Midbrain (tissue), 1 donor: ENCODE measurements at places on chromosomes 6 and 20.

DNA sequence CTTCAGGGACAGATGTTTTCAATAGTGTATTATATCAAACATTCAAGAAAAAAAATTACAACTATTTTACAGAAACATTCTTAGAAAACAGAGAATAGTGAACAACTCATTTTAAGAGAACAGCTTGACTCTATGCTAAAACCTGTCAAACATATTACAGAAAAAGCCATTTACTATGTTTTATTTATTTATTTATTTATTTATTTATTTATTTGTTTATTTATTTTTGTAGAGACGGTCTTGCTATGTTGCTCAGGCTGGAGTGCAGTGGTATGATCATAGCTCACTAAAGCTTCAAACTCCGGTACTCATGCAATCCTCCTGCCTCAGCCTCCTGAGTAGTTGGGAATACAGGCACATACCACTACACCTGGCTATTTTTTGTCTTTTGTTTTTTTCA, 317.9 kb upstream of the HTR1E start:
- no peak for DNase-seq

DNA sequence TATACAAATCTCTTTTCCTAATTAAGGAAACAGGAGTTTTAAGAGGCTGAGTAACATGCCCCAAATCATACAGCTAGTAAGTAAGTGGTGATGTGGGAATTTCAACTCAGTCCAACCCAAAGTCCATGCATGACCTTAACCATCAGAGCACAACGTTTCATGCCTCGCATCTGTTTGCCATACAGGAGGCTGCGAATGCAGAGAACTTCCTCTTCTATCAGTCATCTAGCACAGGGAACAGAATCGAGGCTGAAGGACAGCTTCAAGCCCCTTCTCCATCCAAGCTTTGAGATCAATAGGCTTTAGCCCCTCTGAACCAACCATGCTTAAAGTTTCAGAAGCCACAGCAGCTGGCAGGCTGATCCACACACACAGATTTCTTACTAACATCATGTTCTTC, 113.2 kb downstream of the MAFB start:
- no peak for DNase-seq

GRCh38 chr6:140264431-140264830, 890.0 kb upstream of the CITED2 start:
- DNase-seq, result no peak

- no peak for DNase-seq
Observed at GRCh38 chr20:39674842-39675241, 712.7 kb downstream of the DHX35 start.

GRCh38 chr6:15555101-15556038, 107.5 kb downstream of the DTNBP1 start:
- DNase-seq, result no peak

DNA sequence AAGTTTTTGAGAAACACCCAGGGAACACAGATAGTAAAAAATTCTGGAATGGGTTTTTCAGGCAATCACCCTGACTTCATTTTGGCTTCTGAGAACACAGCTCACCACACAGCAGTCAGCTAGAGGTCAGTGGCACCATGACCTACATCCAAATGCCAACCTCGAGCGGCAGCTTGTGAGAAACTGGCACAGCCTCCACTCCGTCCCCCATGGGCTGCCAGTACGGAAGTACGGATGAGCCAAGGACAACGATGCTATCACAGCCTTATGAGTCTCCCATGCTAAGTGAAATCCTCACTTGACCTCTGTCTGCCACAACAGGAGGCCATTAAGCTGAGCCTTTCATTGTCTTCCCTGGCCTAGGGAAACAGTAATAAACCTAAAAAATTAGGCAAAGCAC, 32.0 kb downstream of the KIF16B start:
- no peak for DNase-seq

DNA sequence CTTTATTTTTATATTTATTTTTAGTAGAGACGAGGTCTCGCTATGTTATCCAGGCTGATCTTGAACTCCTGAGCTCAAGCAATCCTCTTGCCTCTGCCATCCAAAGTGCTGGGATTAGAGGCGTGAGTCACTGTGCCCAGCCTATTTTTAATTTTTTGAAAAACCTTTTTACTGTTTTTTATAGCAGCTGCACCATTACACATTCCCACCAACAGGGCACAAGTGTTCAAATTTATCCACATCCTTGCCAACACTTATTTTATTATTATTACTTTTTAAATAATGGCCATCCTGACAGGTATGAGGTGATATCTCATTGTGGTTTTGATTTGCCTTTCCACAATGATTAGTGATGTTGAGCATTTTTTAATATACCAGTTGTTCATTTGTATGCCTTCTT, 42.5 kb downstream of the PACSIN1 start:
- DNase-seq, result no peak

- DNase-seq, result no peak
Observed at GRCh38 chr6:25414755-25415154, 135.6 kb downstream of the CARMIL1 start.

- DNase-seq, result no peak
Observed at GRCh38 chr6:49856282-49856681, 10.1 kb downstream of the CRISP1 start.

- no peak for DNase-seq
Observed at GRCh38 chr6:100980949-100981348, 99.8 kb upstream of the ASCC3 start.

GRCh38 chr20:53208110-53208832, 236.1 kb downstream of the TSHZ2 start:
- DNase-seq, result no peak

DNA sequence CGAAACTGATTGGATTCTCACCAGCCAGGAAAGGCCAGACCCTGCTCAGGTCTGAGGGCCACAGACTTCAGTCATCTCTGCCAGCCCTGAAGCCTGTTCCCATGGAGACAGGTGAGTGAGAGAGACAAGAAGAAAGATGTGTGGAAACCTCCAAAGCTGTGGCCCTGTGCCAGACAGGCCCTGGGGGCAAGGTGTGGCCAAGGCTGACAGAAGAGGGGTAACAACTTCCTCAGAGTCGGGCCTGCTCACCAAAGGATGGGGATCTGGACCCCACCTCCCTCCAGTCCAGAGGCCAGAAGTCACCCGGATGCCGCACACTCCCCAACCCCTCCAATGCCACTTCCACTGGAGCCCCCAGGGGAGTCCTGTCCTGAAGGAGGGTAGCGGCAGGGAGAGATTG, 73.6 kb downstream of the MDGA1 start:
- no peak for DNase-seq

DNA sequence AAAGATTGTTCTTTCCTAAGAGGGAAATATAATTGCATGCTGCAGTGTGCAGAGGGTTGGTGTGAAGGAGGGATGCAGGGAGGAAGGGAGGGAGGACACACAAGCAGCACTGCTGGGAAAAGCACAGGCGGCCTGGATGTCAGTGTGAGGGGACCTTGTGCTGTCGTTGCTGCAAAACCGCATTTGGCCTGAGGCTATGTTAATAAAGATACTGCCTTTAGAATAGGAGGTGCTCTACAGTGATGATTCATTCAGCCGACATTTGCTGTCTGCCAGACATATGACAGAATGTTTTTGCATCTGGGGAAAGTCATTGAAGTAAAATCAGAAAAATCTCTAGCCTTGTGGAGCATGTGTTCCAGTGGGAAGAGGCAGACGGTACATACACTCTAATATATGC, 50.5 kb upstream of the TRIM26 start:
- DNase-seq, result no peak

DNA sequence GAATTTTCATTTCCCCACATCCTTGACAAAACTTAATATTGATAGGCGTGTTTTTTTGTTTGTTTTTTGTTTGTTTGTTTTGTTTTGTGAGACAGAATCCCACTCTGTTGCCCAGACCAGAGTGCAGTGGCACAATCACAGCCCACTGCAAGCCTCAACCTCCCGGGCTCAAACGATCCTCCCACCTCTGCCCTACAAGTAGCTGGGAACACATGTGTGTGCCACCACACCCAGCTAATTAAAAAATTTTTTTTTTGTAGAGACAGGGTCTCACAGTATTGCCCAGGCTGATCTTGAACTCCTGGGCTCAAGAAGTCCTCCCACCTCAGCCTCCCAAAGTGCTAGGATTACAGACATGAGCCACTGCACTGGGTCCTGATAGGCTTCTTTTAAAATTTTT, 9.2 kb downstream of the CEP57L1 start:
- DNase-seq, result no peak

DNA sequence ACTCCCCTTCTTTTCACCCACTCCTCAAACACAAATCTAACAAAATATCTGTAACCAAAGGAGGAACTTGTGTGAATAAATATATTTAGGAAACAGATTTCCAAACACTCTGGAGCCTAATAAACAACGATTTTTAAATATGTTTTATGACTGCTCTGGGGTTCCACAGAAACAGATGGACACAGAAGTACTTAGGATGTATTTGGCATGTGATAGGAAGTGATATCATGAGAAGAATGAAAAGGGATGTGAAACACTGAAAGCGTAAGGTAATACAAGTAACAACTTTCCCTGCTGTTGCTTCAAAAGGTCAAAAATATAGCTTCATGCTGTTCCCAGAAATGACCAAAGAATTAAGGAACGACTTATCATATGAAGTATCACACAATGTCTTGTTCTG, 26.1 kb upstream of the ENPP1 start:
- no peak for DNase-seq

DNA sequence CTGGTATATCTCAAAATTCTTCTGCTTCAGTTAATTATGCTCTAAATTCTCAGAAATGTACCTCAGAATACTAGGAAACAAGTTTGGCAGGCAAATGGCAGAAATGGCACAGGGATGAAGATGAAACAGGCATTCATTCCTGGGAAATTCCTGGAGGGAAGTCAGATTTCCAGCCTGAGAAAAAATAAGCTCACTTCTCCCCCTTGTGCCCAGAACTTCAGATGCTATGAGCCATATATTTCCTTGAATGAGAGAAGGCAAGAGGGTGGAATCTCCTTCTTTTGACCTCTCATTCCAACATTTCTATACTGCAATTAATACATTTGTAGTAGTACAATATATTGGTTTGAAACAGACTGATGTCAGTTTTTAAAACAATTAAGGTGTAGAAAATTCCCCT, 22.8 kb downstream of the RGS17 start:
- no peak for DNase-seq

GRCh38 chr20:62367136-62367632, at the start of gene LAMA5:
TSS of gene LAMA5 (minus strand) at chr20:62367312. CDS start at chr20:62367245, 67 bp downstream.
- DNase-seq, result no peak

GRCh38 chr6:16972535-16972934, 129.3 kb upstream of the STMND1 start:
- DNase-seq, result no peak

DNA sequence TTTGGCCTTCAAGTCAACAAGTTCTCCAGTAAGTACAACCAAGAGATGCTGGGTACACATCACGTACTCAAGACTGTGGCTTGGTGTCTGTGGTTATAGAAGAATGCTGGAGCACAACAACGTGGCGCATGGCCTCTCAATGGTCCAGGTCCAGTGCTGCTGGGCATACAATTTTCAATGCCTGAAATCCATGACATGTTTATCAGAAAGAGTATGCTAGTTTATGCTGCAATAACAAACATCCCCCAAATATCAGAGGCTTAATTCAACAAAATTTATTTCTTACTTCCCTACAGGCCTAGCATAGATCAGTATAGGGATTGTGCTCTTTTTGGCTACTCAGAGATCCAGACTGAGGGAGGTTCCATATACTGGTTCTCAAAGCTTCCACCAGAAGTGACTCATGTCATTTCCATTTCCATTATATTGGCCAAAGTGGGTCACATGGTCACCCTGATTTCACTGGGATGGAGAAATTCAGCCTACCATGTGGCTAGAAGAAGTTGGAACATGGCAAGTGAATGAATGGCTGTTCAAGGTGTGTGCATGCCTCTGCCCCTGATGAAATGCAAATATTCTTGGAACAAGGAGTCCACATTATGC, 33.3 kb upstream of the KIF16B start:
- DNase-seq, result no peak

GRCh38 chr6:30158475-30159040, 2.5 kb downstream of the TRIM10 start:
- no peak for DNase-seq

DNA sequence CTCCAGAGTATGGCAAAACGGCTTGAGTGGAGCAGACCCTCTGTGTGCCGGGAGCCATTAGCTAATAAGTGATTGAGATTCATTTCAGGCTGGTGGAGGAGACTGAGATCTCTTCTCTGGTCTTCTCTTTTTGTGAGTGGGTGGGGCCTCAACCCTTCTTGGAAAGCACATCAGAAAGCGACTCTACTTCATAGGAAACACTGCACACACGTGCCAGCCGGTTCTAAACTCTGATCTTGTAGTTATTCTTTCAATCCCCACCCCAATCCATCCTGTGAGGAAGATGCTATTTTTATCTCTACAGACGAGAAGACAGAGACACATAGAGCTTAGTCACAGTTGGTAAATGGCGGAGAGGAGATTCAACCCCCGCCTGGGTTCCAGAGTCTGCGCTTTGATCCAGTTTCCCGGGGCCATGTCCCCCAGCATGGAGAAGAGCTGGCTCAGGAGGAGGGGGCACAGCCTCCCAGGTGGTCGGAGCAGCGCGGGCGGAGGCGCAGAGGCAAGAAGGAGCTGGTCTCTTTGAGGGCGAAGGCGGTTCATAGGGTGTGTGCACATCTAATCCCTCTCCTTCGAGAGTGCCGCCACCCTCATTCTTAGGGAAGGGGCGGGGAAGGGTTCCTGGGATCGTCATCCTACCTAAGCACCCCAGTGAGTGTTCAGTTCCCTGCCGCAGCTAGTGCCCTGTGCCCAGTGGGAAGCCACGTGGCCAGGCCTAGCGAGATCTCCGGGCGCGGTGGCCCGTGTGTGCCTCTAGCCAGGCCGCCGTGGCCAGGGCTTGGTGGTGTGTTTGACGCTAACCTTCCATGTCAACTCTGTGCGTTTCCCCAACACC, 49.0 kb upstream of the TAGAP start:
- DNase-seq, result no peak

DNA sequence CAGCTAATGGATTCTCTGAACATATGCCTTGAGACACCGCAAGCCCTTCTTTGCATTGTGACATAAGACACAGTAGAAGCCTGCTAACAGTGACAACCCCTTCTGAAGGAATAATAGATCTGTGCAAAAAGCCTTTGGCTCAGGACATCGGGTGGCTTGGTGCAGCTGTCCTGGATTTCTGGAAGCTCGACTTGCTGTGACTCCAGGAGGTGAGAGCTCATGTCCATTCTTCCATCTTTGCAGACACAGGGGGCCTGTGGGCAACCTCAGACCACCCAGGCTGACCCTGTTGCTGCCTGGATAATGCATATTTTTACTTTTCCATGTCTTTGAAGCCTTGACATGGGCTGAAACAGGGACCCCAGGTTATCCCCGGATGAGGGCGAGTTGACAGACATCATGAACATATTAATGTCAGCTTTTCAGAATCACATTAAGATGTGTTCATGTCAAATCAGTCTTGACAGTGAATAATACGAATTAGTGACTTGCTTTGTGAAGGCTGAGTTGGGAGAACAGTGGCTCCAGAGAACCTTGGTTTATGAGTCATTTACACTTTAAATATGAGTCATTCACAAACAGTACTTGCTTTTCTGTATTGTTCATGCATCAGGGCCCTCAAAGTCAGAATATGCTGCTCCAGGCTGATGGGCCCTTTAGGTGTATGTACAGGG, 66.8 kb upstream of the IYD start:
- no peak for DNase-seq
